ENCODE measurements at places on chromosomes 4 and X.
A peak's percentile ranks its signal among the peaks of the same experiment; 100 is the strongest.

DNA sequence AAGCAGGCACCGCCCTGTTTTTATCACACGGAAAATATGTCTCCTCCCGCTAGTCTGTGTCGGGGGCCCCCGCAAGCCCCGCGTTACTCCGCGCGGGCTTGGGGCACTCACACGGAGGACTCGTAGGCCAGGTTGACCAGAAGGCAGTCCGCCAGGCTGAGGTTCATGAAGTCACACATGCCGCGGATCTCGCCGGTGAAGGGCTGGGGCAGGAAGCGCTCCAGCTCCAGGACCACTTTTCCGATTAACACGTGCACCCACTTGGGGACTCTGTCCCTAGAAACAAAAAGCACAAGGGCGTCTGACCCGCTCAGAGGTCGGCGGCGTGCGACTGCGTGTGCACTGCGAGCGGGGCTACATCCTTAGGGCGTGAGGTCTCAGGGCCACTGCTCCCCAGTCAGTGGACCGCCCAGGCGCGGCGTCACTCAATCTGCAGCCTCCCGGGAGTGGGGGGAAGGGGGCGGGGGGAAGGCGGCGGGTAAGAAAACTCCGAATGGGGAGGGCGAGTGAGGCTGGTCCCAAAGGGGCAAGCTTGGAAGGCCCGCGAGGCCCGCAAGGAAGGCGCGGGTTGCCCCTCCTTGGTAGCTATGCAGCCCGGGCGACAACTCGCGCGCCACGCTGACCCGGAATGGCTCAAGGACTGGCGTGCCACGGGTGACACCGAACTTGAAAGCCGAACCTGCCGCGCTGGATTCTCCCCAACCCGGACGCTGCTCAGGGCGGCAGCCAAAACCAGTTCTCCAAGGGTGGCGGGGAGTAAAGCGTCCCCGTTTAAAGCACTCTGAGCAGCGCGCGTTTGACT is 722 bp downstream of the NAAA start:
- peak; percentile 83 for DNase-seq

DNA sequence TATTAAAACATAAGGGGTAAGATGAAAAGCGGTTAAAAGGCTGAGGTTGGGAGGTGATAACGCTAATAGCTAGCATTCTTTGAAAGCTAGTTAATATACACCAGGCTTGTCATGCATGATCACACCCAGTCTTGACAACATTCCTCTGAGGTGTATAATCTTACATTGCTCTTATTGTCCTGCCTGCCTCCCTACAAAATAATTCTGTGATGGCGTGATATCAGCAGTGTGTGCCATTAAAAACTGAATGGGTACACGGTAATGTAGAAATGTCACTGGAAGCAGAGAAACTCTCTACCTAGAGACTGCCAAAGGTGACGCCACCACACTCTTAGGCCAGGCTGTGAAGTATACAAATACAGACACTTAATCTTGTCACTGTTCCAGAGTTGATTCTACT is 68.1 kb downstream of the DIAPH2 start:
- no peak for DNase-seq

DNA sequence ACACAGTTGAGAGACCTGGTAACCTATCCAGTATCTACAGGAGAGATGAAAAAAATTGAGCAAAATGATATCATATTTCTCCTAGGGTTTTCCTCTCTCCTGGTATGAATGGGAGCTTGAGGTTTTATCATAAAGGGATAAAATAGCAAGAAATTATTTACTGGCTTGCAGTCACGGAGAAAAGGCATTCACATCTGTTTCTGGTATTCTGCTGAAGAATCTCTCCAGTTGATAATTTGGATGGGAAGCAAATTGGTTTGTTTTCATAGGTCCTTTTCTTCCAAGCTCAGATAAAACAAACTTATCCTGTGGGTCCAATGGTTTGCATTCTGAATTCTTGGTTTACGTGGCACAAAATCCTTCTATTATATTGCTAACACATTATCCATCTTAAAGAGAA is 83.1 kb upstream of the GYPA start:
- no peak for DNase-seq

- DNase-seq, result no peak
Measured at GRCh38 chr4:71294301-71294700, 44.5 kb upstream of the SLC4A4 start.

- DNase-seq, result no peak
Measured at GRCh38 chrX:147072747-147073146, 258.2 kb upstream of the CXorf51A start.

DNA sequence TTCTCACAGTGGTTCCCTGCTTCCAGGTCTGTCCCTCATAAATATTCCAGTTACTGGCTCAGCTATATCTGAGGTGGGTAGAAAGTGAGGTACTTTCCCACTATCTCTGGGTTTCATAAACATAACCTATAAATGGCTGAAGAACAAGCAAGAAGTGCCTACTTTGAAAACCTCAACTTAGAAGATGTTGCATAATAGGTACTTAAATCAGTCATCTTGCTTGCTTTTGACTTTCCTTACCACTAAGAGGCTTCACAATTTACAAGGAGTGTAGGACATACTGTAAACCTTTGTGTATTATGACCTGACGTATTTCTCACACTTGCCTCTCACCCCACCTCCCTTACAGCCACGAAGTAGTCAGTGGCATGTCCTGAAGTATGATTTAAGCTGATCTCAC is 145.9 kb downstream of the PCDH19 start:
- no peak for DNase-seq
